ENCODE measurements at places on chromosomes 2 and 18.

DNA sequence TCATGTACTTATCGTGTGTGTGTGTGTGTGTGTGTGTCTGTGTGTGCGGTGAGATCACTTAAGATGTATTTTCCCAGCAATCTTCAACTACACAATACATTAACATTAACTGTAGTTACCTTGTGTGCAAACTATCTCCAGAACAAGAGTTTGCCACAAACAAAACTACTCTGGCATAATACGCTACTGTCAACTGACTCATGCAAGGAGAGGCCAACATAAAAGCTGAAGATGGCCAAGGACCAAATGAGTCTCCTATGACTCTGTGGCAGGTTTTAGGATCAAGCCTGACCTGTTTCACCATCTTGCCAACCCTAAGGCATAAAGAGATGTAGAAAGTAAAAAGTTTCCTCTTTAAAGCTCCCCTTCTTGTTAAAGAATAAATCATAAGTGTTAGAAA lies 20.1 kb downstream of the CYB5A start:
- no peak for DNase-seq

- DNase-seq: no peak
These were observed 6.8 kb downstream of the TFPI start for GRCh38 chr2:187547353-187547979.

- DNase-seq: no peak
These were observed 57.6 kb downstream of the EPHA4 start for GRCh38 chr2:221514305-221515040.

- no peak for DNase-seq
These were observed 18.1 kb downstream of the EPAS1 start for GRCh38 chr2:46315103-46315890.

DNA sequence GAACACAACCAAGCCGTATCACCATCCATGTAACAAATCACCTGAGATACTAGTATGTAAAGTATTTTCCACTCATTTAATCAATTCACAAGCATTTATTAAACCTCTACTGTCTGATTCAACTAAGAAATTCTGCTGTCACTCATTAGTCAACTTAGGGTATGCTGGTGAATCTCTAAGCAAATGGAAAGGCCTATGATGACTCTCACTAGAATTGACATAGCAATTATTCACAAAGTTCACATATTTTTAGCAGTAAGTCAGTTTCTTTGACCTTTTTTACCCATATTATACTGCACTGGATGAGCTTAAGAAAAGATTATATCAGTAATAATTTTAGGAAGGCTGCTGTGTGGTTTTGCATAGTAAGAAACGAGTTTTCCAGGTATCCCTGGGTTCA lies 130.1 kb downstream of the SLC8A1 start:
- no peak for DNase-seq

DNA sequence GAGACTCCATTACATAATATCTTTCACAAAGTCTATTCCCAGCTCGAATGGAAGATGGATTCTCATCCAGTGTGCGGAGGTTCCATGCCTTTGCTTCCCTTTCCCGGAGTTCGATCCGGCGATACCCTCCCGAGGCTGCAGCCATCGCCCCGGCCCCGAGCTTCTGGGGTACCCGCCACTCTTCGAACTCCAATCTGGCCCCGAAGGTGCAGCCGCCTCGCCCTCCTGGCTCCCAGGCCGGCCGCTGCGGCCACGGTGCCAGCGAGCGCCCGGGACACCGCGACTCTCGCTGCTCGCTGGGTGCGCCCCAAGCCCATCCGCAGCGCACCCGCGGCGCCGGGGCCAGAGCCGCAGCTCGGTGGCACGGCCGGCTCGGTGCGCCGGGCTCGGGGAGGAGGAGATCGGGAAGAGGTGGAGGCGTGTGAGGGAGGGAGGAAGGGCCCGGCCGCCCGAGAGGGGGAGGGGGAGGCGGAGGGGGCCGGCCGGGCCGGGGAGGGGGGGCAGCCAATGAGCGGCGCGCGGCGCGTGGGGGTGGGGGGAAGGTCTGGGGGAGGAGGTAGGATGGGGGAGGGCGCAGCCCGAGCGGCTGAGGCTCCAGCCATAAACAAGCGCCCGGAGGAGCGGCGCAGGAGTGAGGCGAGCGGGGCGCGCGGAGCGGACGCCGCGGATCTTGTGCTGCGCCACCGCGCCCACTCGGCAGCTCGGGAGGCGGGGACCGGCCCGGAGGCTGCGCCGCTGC lies at the start of gene CRIM1:
CRIM1 (plus strand) TSS at position 628 of the 739 bp plus-strand sequence. CDS start 515 bp downstream, outside the sequence.
- no peak for DNase-seq

- DNase-seq: no peak
These were observed 1026.4 kb downstream of the DSC3 start for GRCh38 chr18:30016179-30016578.

GRCh38 chr18:62366992-62367391 lies 41.9 kb downstream of the TNFRSF11A start:
- DNase-seq: no peak

DNA sequence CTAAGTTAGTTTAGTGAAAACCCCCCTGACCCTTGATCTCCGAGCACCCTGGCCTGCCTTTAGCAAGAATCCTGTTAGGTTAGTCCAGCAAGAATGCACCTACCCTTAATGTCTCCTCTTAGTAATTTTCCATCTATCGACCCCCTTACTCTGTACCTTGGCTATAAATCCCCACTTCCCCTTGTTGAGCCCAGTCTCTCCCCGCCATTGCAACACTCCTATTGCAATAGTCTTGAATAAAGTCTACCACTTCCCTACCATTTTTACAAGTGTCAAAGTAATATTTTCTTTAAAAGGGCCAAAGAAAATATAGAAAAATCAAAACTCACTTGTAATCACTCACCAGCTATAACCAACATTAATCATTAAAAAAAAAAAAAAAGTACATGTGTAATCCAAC lies 4.2 kb upstream of the ZBTB7C start:
- DNase-seq: no peak

GRCh38 chr2:222057347-222058073 lies 241.3 kb downstream of the PAX3 start:
- DNase-seq: peak; percentile 15

GRCh38 chr2:28602751-28603639 lies 107.1 kb downstream of the PLB1 start:
- no peak for DNase-seq

DNA sequence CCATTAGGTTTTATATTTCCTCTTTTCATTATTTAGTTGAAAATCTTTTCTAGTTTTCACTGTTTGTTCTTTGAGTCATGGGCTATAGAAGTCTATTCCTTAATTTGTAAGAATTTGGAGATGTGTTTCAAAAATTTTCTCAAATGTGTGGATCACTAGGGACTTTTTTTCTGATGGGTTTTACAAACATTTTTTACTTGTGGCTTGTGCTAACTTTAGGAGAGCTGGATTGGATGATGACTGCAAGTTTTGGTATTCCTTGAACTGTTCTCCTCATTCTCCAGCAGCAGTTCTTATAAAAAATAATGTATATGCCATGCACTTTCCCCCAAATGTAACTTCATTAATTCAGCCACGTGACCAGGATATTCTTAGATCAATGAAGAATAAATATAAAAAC lies 94.7 kb upstream of the CWC22 start:
- DNase-seq: no peak

DNA sequence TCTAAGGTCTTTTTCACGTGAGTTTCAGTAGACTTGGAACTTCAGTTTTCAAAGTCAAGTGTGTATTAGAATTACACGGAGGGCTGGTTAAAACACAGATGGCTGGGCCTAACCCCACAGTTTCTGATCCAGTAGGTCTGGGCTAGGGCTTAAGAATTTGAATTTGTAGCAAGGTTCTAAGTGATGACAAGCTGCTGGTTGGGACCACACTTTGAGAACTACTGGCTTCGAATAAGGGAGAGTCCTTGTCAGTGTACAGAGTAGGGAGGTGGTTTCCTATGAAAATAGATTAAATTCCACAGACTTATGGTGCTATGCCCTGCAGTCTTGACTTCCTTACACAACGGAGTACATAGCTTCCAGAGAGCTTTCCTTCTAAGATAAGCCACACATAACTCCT lies 4.5 kb downstream of the RHOB start:
- no peak for DNase-seq

- no peak for DNase-seq
These were observed 278.8 kb upstream of the SLC14A2 start for GRCh38 chr18:45336448-45336847.

DNA sequence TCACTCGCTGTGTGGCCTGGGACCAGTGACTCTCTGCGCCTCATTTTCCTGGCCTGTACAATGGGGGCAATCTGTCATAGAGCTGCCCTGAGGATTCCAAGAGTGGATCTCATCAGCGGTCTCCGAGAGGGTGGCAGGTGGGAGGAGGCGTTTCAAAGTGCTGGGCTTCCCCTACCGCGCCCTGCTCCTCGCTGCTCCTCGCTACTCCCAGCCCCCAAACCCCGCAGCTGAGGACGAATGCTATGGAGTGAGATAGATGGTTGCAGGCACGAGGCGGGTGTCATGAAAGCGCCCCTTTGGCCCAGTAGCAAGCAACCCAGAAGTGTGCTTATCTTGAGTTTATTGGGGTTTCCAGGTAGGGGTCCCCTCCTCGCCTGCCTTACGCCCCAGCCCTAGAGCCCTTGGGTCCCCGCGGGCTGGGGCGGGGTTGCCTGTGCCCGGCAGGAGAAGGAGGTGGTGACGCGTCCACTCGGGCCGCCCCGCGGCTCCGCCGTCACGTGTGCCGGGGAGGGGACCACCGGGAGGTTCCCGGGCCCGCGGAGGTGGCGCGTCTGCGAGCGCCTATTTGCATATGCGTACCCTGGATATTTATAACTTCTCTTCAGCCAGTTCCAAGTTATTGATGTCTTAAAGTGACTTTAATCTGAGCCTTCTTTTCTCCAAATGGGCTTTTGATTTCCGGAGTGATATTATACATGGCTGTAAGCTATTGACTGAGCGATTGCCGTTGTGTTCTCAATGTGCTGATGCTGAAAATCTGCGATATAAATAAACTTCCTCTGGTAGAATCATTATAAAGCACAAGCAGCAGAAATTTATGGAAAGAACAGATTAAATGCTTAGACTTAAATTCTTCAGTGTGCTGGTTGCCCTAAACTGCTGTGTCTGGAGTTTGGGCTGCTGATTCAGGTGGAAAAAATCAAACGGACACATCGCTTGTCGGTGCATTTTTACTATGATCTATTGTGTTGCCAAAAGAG lies 263.7 kb downstream of the ATAD2B start:
- peak; percentile 23 for DNase-seq

GRCh38 chr2:60675301-60675700 lies 80.8 kb upstream of the PAPOLG start:
- DNase-seq: no peak

GRCh38 chr18:12491611-12492435 lies 84.1 kb downstream of the PRELID3A start:
- DNase-seq: no peak

DNA sequence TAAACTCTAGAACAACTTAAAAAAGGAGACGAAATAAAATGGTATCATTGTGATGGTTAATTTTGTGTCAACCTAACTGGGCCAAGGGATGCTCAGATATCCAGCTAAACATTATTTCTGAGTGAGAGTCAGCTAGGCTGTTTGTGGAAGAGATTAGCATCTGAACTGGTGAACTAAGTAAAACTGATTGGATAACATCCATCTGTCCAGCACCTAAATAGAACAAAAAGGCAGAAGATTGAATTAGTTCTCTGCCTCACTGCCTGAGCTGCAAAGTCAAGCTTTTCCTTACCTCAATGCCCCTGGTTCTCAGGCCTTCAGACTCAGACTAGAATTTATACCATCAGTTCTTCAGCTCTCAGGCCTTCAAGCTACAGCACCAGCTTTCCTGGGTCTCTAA lies 30.0 kb downstream of the PPP3R1 start:
- no peak for DNase-seq
